ENCODE measurements at places on chromosomes 11 and 22.
A peak's percentile ranks its signal among the peaks of the same experiment; 100 is the strongest.

- DNase-seq: no peak
These were observed 16.1 kb downstream of the MS4A18 start for GRCh38 chr11:60740573-60740972.

- DNase-seq: no peak
These were observed 11.2 kb downstream of the LARGE1 start for GRCh38 chr22:33909075-33909458.

GRCh38 chr11:33291004-33291777, 34.0 kb downstream of the HIPK3 start:
- no peak for DNase-seq

GRCh38 chr11:9861860-9862725, 198.2 kb downstream of the SWAP70 start:
- no peak for DNase-seq

- DNase-seq: no peak
These were observed 26.3 kb upstream of the ACR start for GRCh38 chr22:50711446-50712340.

GRCh38 chr11:64933213-64933934, 2.3 kb downstream of the GPHA2 start:
- no peak for DNase-seq

- DNase-seq: no peak
These were observed at the start of gene IL10RA for GRCh38 chr11:117985953-117986887. TSS of gene IL10RA (plus strand) at chr11:117986394. CDS start at chr11:117986468, 74 bp downstream.

- DNase-seq: no peak
These were observed 40.0 kb downstream of the DUSP8 start for GRCh38 chr11:1532014-1532586.

GRCh38 chr22:17785185-17786184, 11.2 kb upstream of the BID start:
- DNase-seq: no peak

- no peak for DNase-seq
These were observed 54.9 kb downstream of the ME3 start for GRCh38 chr11:86617502-86617901.

DNA sequence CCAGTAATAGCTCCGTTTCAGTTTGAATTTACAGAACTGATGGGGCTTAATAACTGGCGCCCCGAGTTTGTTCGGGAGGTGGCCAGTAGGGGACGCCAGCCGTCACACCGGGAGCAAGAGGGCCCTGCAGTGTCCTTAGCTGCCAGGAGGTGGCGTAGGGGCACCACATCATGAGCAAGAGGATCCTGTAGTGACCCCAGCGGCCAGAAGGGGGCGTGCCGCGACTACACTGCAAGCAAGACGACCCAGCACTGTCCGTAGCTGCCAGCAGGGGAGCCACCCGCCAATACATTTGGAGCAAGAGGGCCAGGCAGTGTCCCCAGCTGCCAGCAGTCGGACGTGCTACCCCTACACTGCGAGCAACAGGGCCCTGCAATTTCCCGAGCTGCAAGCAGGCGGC, 663.7 kb upstream of the B3GAT1 start:
- DNase-seq: no peak

DNA sequence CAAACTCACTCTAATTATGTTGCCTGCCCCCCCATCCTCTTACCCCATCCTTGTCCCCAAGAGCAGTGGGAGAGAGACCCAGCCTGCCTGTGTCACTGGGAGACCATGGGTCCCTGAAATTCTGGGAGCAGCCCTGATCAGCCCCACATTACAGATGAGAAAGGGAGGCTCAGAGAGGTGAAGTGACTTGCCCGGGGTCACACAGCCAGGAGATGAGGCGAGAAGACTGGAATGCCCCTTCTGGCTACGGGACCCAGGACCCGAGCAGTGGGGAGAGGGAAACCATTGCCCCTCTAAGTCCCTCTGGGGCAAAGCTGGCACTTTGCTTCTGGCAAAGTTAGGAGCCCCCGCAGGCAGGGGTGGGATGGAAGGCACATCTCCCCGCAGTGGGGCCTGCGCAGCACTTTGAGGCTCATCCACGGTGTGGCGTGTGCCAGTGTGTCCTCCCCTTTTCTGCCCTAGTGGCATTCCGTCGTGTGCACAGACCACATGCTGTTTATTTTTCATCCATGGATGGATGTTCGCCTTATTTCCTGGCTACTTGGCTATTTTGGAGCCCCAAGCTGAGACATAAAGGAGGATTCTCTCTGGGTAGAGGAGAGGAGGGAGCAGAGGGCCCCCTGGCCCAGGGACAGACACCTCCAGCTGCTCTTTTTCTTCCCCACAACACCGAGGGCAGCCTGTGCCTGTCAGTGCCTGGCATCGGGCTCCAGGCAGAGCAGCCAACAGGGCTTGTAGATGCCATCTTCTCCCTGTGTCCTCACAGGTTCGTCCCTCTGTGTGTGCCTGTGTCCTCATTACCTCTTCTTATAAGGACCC, 3.7 kb upstream of the FGF3 start:
- no peak for DNase-seq

GRCh38 chr11:10499874-10500601, 40.9 kb downstream of the RNF141 start:
- no peak for DNase-seq

DNA sequence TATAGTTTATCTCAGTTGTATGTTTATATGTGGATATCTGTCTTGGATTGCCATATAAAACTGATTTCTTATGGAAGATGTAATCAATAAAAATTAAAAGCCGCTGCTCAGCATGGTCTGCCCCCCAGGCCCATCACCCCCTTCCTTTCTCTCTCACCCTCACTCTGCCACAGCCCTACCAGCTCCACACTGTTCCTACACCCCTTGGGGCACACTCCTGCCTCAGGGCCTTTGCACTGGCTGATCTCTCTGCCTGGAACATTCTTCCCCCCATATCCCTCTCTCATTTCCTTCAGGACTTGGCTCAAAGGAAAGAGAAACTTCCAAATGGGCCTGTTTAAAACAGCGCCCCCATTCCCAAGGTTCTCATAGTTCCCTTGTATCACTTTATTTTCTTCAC, 63.1 kb downstream of the LRRC32 start:
- no peak for DNase-seq

DNA sequence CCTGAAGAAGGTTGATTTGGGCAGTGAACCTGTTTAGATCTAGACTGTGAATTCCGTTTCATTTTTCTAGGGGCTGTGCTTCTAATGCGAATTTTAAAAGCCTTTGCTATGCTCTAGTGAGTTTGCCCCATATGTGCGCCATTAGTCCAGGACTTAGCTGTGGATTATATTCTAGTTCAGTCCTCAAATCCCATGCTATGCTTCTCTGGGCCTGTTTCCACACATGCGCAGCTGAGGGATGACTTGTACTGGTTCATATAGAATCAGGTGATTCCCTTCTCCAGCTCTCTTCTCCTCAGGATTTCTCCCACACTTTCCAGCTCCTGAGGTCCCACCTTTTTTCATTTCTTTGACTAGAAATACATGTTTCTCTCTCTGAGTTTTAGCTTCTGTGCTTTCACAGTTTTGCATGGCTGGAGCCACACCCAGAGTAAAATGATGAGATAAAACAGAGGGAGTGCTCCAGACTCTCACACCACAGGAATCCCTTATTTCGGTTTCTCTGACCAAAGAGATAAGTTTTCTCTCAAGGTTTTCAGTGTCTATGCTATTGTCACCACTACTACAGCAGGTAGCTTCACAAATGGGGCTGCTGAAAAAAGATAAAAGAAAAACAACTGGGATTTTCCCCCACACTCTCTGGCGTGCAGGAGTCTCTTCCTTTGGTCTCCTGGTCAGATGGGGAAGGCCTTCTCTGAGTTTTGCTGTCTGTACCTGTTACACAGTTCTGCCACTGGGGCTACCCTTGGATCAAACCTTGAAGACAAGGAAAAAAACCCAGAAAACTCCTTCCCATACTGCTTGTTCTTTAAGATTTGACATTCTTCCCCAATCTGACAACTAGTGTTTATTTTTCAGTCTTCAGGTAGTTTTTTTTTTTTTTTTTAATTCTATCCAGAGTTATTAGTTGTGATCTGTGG, 96.2 kb upstream of the TEAD1 start:
- peak; percentile 52 for DNase-seq

DNA sequence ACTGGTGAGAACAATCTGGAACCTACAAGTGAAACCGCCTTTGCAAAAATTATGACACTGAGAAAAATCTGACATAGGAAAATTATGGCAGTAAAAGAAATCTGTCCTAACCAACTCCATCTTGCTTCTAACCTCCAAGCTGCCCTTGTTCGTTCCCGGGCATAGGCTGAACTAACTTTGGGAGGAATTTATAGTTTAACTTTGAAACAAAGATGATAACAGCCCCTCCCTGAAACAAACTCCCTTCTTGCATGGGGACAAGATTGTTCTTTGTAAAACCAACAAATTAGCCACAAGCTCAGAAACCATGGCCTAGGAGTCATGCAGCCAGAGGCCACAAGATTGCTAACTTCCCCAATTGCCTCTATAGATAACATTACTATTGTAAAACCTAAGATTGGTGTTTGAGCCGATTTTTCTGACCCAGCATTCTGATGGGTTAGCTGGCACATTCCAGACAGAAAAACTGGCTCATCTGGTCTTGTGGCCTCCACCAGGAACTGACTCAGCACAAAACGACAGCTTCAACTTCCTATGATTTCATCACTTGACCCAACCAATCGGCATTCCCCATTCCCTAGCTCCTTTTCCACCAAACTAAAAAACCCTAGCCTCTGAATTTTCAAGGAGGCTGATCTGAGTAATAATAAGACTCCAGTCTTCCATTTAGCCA, 3.6 kb upstream of the CCDC81 start:
- DNase-seq: no peak

DNA sequence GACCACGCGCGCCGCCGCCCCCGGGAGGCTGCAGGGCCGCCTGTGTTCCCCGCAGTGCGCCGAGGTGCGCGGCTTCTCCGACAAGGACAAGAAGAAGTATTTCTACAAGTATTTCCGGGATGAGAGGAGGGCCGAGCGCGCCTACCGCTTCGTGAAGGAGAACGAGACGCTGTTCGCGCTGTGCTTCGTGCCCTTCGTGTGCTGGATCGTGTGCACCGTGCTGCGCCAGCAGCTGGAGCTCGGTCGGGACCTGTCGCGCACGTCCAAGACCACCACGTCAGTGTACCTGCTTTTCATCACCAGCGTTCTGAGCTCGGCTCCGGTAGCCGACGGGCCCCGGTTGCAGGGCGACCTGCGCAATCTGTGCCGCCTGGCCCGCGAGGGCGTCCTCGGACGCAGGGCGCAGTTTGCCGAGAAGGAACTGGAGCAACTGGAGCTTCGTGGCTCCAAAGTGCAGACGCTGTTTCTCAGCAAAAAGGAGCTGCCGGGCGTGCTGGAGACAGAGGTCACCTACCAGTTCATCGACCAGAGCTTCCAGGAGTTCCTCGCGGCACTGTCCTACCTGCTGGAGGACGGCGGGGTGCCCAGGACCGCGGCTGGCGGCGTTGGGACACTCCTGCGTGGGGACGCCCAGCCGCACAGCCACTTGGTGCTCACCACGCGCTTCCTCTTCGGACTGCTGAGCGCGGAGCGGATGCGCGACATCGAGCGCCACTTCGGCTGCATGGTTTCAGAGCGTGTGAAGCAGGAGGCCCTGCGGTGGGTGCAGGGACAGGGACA, 2.7 kb downstream of the NLRP6 start:
- no peak for DNase-seq

DNA sequence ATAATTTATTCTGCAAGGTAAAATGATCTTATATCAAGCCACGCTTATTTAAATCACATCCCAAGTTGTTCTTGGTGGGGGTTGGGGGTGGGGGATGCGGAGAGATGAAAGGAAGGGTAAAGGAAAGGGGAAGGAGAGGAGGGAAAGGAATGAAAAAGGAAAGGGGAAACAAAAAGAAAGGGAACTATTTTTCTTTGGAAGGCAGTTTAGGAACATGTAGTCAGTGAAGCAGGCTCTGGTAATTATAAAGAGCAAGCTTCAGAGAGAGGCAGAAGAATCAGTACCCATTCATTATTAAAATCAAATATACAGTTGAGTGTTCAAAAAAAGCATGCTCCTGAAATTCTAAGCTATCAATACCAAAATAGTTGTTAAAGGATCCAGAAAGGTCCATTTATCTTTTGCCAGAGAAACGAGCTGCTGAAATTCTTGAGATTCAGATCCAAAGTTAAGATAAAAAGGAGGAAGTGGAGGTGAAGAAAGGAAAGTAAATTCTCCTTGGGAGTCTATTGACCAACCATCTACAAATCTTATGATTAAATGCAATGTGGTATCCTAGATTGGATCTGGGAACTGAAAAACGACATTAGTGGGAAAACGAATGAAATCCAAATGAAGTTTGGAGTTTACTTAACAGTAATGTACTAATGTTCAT, 107.4 kb downstream of the SGSM3 start:
- no peak for DNase-seq

DNA sequence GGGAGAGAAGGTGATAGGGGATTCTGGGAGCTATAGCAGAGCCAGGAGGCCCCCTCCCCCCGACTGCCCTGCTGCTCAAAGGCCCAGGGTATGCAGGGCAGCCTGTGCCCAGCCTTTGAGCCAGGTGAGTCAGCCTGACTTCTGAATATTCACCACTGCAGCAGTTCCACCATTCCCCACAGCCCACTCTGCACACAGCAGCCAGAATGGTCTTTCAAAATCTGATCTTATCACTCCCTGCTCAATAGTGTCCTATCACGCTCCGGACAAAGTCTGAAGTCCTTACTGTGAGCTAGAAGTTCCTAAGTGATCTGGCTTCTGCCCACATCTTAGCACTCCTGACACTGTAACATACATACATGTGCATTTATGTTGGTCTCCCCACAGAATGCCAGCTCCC, 111.7 kb downstream of the BUD13 start:
- DNase-seq: no peak

- DNase-seq: no peak
These were observed 7.4 kb upstream of the PIM3 start for GRCh38 chr22:49953027-49953679.

DNA sequence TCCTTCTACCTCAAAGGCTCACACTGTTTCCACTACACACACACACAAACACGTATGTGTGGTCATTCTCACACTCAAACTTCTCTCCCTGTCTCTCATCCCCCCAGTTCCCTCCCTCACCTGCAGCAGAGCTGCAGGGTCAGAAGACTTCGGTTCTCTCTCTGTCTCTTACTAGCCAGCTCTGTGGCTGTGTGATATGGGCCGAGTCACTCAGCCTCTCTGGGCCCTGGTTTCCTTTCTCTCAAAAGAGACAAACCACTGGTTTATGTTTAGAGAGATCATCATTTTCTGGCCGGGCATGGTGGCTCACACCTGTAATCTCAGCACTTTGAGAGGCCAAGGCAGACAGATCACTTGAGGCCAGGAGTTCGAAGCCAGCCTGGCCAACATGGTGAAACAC, 21.1 kb downstream of the TSPAN18 start:
- DNase-seq: no peak

GRCh38 chr11:102430158-102430836, 22.3 kb downstream of the TMEM123 start:
- no peak for DNase-seq

GRCh38 chr11:11620921-11621572, 758 bp downstream of the GALNT18 start:
- no peak for DNase-seq

- no peak for DNase-seq
These were observed 63.5 kb downstream of the FAM83F start for GRCh38 chr22:40058265-40058664.

All from NCI-H524 treated with DMSO at 0.1 percent for 48 hours (cell line).